Daoy (cell line): ENCODE measurements at places on chromosomes 6 and 20. TPM values are rescaled to one million over a fixed set of nuclear protein-coding genes. Genes with fewer than 3 reads are reported as not detected.
A peak's percentile ranks its signal among the peaks of the same experiment; 100 is the strongest.

DNA sequence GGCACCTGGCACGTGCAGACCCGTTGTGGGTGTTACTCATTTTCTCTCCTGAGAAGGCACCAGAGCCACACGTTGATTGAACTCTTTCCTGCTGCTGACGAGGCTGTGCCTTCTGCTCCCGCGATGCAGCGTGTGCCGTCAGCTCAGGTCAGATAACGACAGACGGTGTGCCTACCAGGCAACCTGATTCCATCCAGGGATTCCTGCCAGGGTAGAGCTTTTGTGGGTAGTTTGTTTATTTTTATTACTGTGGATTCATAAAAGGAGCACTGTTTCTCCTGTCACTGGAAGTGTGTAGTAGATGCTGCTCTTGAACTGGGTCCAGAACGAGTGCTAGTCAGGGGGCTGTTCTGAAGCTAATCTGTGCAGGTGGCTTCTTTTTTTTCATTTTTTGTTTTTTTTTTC lies 20.7 kb downstream of the PRPF6 start:
- peak; percentile 75 for DNase-seq

DNA sequence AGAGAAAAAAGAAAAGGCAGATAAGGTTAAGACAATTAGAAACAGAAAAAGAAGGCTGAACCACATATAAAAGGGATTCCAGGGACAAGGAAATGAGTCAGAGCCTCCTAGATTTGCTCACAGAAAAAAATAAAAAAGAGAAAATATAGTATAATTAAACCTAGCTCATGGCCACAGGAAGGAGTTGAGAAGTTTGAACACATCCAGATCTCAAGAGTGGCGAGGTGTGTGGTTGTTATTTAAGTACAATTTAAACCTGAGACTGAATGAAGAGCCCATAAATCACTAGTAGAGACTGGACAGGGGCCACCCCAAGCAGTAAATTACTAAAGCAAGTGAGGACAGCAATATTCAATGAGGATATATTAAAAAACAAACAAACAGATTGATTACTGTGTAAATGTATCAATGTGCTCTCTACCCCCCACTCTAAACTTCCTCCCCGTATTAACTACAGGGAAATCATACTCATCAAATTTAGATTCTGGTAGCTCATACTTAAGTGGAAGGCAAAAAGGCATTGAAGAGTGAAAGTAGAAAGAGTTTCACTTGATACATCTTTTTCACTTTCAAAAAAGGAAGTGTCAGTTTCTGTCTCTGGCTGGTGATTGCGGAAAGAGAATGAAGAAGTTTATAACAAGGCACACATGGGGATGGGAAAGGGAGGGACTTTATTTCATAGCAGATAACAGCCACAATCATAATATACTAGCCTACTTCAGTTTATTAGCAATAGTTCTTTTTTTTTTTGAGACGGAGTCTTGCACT lies 49.3 kb upstream of the SCAF8 start:
- DNase-seq = peak; percentile 49

DNA sequence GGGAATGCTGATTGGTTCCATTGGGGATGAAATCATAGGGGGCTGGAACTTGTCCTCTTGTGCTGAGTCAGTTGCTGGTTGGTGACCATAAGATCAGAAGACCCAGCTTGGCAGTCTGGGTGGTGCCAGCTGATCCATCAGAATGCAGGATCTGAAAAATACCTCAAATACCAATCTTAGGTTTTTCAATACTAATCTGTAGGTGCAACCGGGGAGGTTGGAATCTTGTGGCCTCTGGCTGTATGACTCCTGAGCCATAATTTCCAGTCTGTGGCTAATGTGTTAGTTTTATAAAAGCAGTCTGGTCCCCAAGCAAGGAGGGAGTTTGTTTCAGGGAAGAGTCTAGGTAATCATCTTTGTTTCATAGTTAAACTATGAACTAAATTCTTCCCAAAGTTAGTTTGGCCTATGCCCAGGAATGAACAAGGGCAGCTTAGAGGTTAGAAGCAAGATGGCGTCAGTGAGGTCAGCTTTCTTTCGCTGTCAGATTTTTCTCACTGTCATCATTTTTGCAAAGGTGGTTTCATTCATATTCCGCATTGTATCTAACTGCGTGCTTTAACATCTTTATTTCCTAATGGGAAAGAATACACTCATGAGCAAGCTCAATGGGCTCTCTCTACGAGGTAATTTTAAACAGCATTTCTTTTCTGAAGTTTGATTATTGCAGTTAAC lies 2.0 kb downstream of the ARMH2 start:
- DNase-seq = no peak

DNA sequence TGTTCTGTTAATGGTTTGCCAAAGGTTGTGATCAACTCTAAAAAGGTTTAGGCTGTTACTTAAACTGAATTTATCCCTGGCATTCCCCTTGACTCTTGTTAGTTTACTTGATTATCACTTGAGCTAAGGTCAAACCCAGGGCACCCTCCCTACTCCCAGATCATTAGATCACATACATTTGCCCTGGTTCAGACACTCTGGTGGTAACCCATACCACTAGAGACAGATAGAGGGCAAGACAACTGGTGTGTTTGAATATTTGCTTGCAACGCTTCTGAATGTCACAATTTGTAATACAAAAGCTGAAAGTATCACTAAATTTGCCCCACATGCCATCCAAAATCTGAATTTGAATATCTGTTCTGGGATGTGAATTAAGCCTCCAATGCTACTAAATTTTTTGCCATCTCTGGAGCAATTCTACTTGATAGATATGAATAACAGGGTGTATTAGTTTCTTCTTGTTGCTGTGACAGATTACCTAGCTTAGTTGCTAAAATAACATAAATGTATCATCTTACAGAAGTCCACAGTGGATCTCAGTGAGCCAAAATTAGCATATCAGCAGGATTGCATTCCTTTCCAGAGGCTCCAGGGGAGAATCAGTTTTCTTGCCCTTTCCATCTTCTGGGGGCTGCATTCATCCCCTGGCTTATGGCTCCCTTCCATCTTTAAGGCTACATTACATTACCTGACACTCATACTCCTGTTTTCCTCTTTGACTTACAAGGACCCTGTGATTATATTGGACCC lies 45.4 kb downstream of the FIG4 start:
- DNase-seq = no peak

DNA sequence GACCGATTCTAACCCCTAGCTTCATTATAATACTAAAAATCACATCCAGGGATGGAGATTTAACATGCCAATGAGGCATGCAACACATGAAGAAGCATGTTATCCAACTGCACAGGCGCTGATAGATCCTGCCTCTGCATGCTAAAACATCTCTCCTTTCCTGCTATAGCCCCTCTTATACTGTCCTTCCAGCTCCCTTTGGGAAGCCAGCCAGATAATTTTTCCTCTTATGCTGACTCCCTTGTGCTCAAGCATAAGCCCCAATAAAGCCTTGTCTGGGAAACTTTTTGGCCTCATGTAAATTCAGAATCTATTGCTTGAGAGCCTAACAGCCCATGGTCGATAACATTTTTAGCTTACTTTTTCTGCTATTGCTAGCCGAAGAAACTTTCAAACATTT lies 404.3 kb downstream of the EPM2A start:
- no peak for DNase-seq

- DNase-seq = no peak
Observed at GRCh38 chr6:137894779-137895385, 27.8 kb downstream of the TNFAIP3 start.

- DNase-seq = no peak
Observed at GRCh38 chr20:36579996-36580545, 6.7 kb downstream of the TGIF2 start.

GRCh38 chr6:34383161-34383631 lies 9.3 kb downstream of the NUDT3 start:
- peak; percentile 47 for DNase-seq

GRCh38 chr20:12699374-12700228 lies 309.2 kb upstream of the SPTLC3 start:
- no peak for DNase-seq

GRCh38 chr6:164415832-164416563 lies 893.4 kb downstream of the C6orf118 start:
- DNase-seq = no peak

- no peak for DNase-seq
Observed at GRCh38 chr6:81816380-81816779, 63.9 kb upstream of the TENT5A start.

DNA sequence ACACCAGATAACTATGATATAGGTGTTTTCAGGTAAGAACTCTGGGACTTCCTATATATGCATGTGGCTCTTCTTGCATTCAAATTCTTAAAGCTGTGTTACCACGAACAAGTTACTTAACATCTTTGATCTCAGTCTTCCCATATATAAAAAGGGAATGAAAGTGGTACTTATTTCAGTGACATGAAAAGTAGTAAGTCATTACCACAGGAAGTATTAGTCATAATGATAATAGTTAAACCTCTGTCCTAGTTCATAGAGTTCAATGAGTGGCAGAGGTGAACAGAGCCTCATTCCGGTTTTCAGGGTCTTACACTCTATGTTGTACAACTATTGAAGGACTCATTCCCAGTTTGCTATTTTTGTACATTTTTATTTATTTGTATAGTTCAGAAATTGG lies 237.0 kb downstream of the NKAIN2 start:
- no peak for DNase-seq

- DNase-seq = no peak
Observed at GRCh38 chr6:123338394-123338793, 298.4 kb downstream of the TRDN start.

GRCh38 chr6:157534134-157534871 lies 153.3 kb downstream of the ZDHHC14 start:
- no peak for DNase-seq

GRCh38 chr20:62321521-62321948 lies 18.7 kb downstream of the ADRM1 start:
- no peak for DNase-seq

The SLC26A8 gene
- total RNA-seq = not detected in 2 replicates

The TOX2 gene
- total RNA-seq = 0.06 and 1.3 TPM in 2 replicates

The CST5 gene
- total RNA-seq = not detected in 2 replicates

The RIOK1 gene
- total RNA-seq = 37.9 and 48.8 TPM in 2 replicates

The JAG1 gene
- total RNA-seq = 61.3 and 62.5 TPM in 2 replicates

The FAM209B gene
- not detected in 2 replicates for total RNA-seq
